ENCODE measurements at places on chromosomes 1 and 21. TPM values are rescaled to one million over a fixed set of nuclear protein-coding genes. Genes with fewer than 3 reads are reported as not detected.

DNA sequence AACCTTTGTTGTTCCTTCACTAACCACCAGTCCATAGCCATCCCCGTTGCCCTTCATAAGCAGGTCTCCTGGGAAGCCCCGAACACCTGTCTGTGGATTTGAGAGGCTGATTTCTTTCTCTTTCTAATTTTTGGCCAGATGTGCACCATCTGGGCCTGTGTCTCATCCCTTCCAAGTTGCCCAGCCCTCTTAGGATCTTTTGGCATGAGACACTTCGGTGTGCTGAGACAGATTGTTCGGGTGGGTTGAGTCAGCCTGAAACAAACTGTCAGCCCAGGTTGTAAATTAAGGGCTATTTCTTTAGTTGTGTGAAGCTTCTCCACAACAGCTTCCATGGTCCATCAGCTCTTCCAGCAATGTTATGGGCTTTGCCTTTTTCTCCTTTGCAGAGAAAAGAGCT is 1.4 kb upstream of the DNAJC11 start:
- H3K27me3 ChIP-seq = no peaks in the 10 kb centered on the region
- H3K36me3 ChIP-seq = no peaks in the 10 kb centered on the region
- no peak overlapping the region for H3K4me3 ChIP-seq
- no peak for DNase-seq
- no peak overlapping the region for H3K27ac ChIP-seq
- H3K4me1 ChIP-seq = no peaks in the 10 kb centered on the region

DNA sequence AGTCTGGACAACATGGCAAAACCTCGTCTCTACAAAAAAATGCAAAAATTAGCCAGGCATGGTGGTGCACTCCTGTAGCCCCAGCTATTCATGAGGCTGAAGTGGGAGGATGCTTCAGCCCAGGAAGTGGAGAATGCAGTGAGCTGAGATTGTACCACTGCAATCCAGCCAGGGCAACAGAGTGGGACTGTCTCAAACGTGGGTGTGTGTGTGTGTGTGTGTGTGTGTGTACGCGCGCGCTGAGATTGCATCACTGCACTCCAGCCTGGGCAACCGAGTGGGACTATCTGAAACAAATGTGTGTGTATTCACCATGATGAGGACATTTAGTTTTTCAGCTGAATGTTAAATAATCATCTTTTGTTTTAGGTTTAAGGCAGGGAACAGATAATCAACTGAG is 21.1 kb downstream of the USP1 start:
- no peak overlapping the region for H3K4me3 ChIP-seq
- no peaks in the 10 kb centered on the region for H3K27me3 ChIP-seq
- H3K4me1 ChIP-seq = no peaks in the 10 kb centered on the region
- no peak for DNase-seq
- H3K36me3 ChIP-seq = peaks cover 47% of the 10 kb centered on the region

DNA sequence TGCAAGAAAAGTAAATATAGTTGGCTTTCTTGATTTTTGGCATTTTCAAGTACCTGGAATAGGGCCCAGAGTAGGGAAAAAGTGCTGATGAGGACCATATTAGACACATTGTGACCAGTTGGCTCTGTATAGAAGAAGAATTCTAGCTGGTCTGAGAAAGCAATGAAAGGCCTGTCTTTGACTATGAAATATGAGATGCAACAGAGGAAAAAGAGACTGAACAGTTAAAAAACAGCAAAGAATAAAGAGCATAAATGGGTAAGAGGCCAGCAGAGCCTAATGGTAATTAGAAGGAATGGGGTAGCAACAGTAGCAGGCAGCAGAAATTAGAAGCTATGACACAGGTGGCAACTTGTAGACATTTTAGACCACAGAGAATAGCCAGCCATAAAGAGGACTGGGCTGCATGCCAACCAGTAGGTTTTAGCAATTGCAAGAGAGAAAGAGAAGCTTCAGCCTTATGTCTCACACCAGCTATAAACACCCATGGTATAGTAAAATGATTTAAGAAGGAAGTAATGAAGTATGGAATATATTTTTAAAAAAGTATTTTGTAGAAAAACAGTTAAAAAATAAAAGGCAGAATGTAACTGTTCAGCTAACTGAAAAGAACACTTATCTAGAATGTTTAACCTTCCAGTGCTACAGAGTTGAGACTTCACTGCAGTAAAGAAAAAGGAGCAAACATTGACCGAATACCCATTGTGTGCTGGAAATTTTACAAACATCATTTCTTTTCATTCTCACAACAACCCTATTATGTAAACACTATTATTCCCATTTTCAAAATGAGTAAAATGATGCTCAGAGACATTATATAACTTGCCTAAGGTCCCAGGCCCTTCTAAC is 114.1 kb downstream of the LHX4 start:
- H3K36me3 ChIP-seq = no peaks in the 10 kb centered on the region
- H3K4me3 ChIP-seq = no peak overlapping the region
- no peak for DNase-seq
- no peaks in the 10 kb centered on the region for H3K27me3 ChIP-seq
- H3K4me1 ChIP-seq = peaks cover 13% of the 10 kb centered on the region

GRCh38 chr1:183411091-183411490 is 7.1 kb downstream of the NMNAT2 start:
- H3K4me3 ChIP-seq = no peak overlapping the region
- no peaks in the 10 kb centered on the region for H3K4me1 ChIP-seq
- no peak overlapping the region for H3K27ac ChIP-seq
- DNase-seq = no peak
- no peaks in the 10 kb centered on the region for H3K27me3 ChIP-seq

HSD11B1 gene
- 10.0 TPM for total RNA-seq

- no peak for DNase-seq
- H3K27ac ChIP-seq = no peak overlapping the region
- no peak overlapping the region for H3K4me3 ChIP-seq
- H3K36me3 ChIP-seq = no peaks in the 10 kb centered on the region
- H3K4me1 ChIP-seq = no peaks in the 10 kb centered on the region
Observed at GRCh38 chr1:51100264-51100880, 1.7 kb upstream of the C1orf185 start.

DNA sequence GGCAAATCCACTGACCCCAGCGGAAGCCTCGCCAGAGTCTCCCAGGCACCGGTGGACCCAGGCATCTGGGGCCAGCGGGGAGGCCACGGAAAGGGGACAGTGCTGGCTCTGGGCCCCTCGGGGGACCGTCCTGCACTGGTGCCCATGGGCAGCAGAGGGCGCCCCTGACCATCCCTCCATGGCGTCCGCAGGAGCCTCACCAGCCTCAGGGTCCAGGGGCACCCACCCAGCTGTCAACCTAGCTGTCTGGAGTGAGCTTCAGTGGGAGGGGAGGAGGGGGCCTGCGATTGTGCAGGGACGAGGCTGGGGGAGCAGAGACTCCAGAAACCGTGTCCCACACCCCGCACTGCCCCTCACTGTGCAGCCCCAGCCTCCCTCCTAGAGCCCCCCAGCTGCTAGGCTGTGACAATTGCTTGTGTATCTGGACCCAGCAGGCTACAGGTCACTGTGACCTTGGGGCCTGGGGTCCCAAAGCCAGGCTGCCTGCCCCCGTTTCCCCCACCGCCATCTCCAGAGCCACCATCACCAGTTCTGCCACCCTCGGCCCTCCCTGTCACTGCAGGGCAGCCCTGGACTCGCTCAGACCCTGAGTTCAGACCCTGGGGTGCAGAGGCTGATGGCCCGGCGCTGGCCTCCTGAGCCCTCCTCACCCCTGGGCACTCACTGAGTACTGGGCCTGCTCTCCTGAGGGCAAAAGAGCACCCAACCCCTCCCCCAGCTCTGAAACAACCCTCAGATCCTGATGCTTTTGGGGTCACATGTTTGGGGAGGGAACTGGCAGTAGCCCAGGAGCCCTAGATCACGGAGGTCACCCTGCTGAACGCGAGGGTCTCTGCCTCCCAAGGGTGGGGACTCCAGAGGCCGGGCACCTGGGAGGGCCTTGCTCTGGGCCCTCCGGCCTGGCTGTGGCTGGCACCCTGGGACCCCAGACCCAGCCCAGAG is 10.6 kb upstream of the COL6A1 start:
- H3K27ac ChIP-seq = peak overlapping the region; percentile 90
- H3K36me3 ChIP-seq = no peaks in the 10 kb centered on the region
- peak; percentile 88 for DNase-seq
- peaks cover 57% of the 10 kb centered on the region for H3K4me1 ChIP-seq

ABCA4 gene
- 1.1 TPM for total RNA-seq

PCP4L1 gene
- total RNA-seq = 4.3 TPM

DNA sequence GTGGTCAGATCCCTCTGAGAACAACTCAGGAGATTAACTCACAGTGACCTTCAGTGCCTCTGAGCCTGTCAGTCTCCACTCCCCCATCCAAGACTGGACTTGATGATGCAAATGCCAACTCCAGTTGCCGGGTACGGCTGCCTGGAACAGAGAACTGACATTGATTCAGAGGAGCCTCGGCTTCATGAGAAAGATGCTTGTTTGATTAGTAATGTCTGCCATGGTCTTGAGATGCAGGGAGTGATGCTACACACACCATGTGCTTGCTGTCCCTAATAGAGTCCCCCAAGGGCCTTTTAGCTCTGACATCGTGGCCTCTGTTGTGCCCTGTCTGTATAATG is 51.8 kb upstream of the LRP8 start:
- no peaks in the 10 kb centered on the region for H3K36me3 ChIP-seq
- DNase-seq = no peak
- no peak overlapping the region for H3K4me3 ChIP-seq
- no peaks in the 10 kb centered on the region for H3K27me3 ChIP-seq
- H3K27ac ChIP-seq = no peak overlapping the region
- H3K4me1 ChIP-seq = no peaks in the 10 kb centered on the region

PLEKHN1 gene
- not detected for total RNA-seq

DNA sequence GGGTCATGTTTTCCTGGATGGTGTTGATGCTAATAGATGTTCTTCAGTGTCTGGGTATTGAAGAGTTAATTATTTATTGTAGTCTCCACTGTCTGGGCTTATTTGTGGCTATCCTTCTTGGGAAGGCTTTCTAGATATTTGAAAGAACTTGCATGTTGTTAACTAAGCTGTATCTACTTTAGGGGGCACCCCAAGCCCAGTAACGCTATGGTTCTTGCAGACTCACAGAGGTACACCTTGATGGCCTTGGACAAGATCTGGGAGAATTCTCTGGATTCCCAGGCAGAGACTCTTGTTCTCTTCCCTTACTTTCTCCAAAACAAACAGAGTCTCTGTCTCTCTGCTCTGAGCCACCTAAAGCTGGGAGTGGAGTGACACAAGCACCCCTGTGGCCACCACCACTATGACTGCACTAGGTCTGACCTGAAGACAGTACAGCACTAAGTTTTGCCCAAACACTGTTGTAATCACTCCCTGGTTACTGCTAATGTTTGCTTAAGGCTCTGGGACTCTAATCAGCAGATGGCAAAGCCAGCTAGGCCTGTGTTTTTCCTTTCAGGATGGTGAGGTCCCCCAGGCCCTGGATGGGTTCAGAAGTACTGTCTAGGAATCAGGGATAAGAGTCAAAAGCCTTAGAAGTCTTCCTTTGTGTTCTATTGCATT is 76.5 kb upstream of the C1orf21 start:
- H3K27me3 ChIP-seq = no peaks in the 10 kb centered on the region
- no peak for DNase-seq

ELAPOR1 gene
- total RNA-seq = 0.41 TPM

- peaks cover 8% of the 10 kb centered on the region for H3K4me1 ChIP-seq
- H3K27ac ChIP-seq = no peak overlapping the region
- H3K4me3 ChIP-seq = no peak overlapping the region
- H3K27me3 ChIP-seq = no peaks in the 10 kb centered on the region
- no peak for DNase-seq
Observed at GRCh38 chr1:80659161-80659560, 1141.6 kb upstream of the ADGRL2 start.

GRCh38 chr1:24463776-24464735 is 38.6 kb upstream of the RCAN3 start:
- H3K27ac ChIP-seq = no peak overlapping the region
- no peaks in the 10 kb centered on the region for H3K4me1 ChIP-seq

FMO2 gene
- 15.3 TPM for total RNA-seq

HTR6 gene
- not detected for total RNA-seq

IFFO2 gene
- 35.0 TPM for total RNA-seq

PRAMEF33 gene
- total RNA-seq = not detected
